Frontal cortex (tissue), 4 donors: ENCODE measurements at places on chromosomes 16 and 17.

DNA sequence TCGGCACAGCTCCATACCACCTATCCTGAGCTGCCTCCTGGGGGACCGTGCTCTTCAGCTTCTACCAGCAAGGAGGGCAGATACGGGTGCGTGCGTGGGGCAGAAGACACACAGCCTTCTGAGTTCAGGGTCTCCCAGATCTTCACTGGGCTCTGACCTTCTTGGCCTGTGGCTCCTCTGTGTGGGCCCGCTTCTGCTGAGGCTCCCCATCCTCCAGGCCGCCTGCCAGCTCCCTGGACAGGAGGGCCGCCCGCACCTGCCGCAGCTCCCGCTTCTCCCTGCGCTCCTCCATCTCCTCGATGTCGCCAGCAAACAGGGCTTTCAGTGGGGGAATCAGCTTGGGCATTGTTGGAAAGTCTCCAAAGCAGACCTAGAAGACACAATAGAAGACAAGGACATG lies 25.2 kb downstream of the ELAC2 start:
- no peak for DNase-seq

DNA sequence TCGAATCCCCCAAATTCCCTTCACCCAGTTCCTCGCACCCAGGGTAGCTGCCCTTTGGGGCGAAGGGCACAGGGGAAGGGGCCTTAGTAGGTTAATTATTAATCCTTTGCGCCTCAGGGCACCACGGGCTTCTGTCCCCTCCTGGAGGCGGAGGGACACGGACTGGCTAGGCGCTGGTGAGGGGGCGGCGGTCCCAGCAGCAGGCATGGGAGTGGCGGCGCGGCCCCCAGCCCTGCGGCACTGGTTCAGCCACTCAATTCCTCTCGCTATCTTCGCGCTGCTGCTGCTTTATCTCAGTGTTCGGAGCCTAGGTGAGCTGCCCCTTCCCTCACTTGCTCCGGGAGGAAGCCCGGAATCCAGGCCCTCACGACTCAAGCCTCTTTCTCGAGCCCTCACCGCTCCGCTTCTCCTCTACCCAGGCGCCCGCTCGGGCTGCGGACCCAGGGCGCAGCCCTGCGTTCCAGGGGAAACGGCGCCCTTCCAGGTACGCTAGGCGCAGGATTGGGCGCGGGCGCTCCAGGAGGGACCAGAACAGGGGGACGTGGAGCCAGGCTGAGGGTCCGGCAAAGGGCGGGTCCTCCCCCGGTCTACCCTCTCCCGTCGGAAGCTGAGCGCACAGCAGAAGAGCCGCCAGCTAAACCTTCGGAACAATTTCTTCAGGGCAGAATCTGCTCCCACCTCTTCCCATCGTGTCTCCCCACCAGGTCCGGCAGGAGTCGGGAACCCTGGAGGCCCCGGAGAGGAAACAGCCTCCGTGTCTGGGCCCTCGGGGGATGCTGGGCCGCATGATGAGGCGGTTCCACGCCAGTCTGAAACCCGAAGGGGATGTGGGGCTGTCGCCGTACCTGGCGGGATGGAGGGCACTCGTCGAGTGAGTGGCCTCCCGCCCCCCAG lies at the start of gene GLTPD2:
Gene GLTPD2, plus strand, starts transcription at position 158 of the 894 bp plus-strand sequence. Its CDS starts 48 bp downstream, at position 206.
- no peak for DNase-seq

GRCh38 chr16:82715160-82715559 lies 88.4 kb downstream of the CDH13 start:
- DNase-seq = no peak

GRCh38 chr16:30875871-30876801 lies 17.7 kb downstream of the BCL7C start:
- no peak for DNase-seq

- DNase-seq = no peak
Measured at GRCh38 chr16:29784157-29784556, 6.1 kb downstream of the ZG16 start.
